ENCODE measurements at places on chromosomes 3 and 15.

DNA sequence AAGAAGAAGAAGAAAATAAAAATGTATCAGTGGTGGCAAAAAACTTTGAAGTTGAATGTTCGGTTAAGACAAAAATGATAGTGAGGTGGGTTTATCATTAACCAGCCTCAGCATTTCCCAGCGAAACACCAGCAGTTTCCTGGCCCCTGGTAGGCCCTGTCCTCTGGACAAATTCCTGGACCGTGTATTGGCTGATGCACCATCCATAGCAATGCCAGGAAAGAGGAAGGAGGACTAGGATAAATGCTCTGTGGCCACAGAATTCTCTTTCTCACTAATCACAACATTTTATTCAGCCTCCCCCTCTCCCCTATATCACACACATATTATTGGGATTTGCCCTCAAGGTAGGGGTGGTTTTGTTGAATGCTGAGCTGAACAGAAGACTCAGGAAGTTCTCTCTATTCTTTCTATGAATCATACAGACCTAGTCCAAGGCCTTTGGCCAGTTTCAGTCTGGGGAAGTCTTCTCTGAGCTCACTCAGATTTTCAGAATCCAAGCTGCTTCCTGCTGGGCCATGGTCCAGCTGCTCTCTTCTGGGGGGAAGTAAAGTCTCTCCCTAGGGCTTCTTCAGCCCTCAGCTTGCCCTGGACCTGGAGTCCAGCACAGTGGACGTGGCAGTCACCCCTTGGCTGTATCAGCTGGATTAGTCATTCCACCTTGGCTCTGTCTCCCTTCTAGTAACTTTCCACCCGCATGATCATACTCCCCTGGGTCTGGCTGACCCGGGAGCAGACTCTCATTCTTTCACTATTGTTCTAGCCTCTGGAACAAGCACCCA lies 27.6 kb downstream of the SLC28A1 start:
- DNase-seq: no peak

DNA sequence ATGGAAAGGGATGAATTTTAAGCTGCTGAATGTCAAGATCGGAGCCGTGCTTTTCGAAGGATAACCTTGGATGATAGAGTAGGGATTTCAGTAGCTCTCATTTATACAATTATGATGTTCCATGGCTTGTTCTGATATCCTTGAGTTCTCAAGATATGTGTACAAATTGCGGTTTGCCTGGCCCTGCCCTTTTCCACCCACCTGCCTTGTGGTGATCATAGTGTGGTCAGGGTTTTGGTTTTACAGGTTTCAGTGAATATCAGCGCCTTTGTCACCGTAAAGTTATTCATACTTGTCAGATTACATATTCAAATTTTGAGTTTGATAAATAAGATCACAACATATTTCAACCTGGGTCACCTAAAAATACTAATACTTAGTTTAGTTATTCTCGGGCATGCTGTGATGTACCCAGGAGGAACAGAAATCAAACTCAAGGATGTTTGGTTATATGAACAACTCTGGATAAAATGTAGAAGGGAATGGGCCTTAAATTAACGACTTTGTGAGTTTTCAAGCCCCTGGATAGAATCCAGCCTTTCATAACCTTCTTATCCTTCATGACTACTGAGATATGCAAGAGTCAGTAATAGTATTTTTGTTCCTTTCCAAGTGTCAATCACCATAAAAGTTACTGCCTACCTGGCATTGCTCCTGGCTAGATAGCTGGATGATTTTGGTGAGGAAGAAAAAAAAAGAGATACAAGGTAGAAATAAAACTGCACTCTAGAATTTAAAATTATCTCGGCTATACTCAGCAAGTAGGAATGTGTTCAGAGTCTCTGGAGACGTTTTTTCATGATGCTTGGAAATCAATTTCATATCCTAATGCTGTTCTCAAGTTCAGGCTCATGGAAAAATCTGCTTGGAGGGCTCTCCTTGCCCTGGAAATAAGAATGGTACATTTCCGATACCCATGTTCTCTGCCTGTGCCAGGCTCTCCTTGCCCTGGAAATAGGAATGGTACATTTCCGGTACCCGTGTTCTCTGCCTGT lies 209.2 kb upstream of the TPRG1 start:
- no peak for DNase-seq

DNA sequence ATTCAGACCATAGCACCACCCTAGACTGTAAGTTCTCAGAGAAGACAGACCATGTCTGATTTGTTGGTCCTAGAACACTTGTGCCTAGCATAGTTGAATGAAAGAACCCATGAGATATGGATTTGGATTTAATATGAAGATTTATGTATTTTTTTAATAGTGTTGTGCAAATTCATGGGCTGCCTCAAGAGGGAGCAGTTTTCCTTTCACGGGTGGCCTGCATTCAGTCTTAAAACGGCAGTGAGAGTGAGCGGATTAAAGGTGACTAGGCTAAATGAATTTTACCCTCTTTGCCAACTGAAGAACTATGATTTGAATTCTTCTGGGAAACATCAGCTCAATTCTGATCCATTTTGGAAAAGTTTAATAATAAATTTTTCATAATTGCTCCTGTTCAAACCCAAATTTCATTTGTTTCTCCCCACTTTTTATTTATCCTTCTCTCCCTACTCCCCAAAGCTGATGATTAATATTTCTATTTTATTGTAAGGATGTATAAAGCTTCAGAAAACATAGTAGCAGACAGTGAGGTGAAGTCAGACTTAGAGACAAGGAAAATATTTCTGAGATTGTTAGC lies 67.3 kb downstream of the MORC1 start:
- DNase-seq: no peak

- no peak for DNase-seq
Observed at GRCh38 chr3:66854601-66855151, 143.4 kb upstream of the KBTBD8 start.

DNA sequence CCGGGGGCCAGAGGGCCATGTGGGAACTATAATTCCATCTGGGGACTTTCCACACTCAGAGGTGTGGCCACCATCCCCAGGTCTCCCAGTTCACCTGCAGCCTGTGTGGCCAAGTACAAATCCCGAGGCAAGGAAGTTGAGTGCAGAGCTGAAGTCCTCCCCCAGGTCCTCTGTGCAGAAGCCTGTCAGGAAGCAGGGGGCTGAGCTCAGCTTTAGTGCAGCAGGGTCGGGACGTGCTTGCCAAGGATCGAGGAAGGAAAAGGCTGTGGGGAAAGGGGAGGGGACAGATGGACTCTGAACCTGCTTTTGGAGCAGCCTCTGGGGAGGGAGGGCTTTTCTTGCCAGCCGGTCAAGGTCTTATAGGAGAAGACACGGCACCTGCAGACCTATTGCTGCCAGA lies 67.7 kb downstream of the CHRNA7 start:
- DNase-seq: no peak

DNA sequence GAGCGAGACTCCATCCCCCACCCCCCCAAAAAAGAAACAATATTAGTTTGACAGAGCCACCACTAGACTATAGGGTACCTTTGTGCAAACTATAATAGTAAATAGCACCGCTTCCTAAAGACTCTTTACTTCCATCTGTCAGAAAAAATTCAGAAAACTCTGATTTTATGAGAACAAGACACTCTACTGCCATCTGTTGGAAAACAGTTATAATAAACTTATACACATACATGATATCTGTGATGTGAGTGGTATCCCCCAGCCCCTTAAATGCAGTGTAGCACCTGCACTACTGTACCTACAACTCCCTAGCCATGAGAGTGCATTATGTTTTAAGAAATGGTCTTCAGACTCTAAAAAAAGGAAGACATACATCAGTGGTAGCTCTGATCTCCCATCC lies 47.1 kb upstream of the CTDSPL start:
- DNase-seq: no peak

GRCh38 chr15:66269326-66270090 lies 16.0 kb upstream of the MEGF11 start:
- no peak for DNase-seq

DNA sequence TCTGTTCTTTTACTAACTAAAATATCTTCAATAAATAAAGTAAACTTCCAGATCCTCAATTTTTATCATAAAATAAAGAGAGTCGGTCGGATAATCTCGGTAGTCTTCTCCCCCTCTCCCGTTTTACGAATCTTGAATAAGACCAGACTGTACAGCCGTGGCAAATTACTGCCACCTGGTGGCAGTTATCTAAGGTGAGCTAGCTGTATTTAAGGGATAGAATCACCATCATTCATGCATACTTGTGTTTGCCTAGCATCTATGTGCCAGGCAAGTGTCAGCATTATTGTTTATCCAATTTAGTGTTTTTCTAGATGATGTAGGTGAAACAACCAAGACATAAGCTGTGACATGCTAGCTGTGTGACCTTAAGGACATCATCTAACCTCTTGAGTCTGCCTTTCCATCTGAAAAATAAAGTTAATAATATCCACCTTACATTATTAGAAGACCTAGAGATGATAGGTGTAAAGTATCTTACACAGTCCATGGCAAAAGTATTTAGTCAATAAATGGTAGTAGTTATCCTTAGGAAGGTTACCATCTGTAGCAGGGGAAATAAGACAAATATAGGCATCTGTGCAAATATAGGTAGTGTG lies 21.3 kb downstream of the DUT start:
- DNase-seq: peak; percentile 71

DNA sequence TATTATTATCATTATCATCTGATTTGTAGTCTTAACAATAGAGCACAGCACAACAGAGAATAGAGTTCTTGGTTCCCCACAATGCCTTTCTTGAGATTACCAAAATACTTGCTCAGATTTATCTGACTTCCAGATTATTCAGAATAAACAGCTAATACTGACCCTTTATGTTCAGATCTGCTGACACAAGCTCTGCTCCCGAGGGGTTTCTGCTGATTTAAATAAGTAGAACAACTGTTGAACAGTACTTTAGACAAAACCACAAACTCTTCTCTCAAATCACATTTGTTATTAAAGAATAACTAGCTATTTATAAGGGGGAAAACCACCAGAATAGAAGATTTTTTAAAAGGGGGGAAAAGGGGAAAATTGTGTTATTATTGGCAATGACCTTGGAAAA lies 380.2 kb upstream of the ATP11B start:
- no peak for DNase-seq

DNA sequence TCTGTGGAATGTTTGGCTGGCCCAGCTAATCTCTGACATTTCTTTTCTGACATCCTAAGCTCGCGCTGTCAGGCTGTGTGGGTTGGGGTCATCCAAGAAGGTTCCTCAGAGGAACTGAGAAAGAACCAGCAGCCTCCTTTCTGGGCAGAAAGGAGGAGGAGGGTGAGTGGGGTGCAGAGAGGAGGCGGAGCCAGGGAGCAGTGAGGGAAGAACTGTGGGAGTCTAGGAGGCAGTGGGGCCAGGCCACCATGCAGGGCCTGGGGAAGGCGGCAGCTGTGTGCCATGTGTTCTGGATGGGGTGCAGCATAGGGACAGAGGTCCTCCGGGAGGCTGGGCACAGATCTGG lies 5.3 kb downstream of the SEMA7A start:
- DNase-seq: no peak

- DNase-seq: no peak
Observed at GRCh38 chr15:95300958-95301357, 1029.5 kb upstream of the NR2F2 start.

GRCh38 chr3:159765030-159765859 lies 223.4 kb upstream of the IL12A start:
- no peak for DNase-seq

GRCh38 chr3:84717894-84718293 lies 240.9 kb upstream of the CADM2 start:
- no peak for DNase-seq

DNA sequence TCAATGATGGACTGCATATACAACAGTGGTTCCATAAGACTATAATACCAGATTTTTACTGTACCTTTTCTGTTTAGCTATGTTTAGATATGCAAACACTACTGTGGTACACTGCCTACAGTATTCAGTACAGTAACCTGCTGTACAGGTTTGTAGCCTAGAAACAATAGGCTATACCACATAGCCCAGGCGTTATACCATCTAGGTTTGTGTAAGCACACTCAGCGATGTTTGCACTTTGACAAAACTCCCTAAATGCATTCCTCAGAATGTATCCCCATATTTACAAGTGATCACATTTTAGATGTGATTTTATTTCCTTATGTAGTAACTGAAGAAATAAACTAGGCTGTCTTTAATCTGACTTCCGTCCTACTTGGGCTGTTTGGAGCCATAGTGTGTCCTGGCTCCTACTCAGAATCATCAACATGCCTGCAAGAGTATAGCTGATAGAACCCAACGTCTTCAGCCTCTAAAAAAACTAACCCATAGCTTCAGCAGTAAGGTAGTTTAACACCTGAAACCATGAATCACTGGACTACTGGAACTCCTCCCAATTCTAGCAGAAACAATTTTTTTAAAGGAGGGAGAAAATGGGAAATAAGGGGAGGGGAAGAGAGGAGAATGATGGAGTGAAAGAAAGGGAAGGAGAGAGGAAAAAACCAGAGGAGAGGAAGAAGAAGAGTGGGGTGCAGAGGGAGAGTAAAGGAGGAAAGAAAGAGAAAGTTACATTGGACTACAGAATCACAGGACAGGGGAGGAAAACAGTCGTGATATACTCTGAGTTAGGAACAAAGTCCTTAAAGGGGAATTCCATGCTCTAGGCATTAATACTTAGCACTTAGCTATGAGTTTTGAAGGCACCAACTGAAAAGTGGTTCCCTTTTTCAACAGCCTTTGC lies 67.7 kb upstream of the PLXND1 start:
- DNase-seq: no peak

DNA sequence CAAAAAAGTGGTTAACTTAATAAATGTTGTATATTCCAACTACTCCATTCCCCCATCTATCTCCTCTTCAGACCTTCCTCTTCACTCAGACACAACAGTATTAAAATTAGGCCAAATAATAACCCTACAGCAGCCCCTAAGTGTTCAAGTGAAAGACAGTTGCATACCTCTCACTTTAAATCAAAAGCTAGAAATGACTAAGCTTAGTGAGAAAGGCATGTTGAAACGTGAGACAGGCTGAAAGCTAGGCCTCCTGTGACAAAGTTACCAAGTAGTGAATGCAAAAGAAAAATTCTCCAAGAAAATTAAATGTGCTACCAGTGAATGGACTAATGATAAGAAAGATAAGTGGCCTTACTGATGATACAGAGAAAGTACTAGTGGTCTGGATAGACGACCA lies 71.7 kb downstream of the ANKRD28 start:
- DNase-seq: no peak

GRCh38 chr3:77524463-77524862 lies 484.6 kb downstream of the ROBO2 start:
- DNase-seq: no peak

DNA sequence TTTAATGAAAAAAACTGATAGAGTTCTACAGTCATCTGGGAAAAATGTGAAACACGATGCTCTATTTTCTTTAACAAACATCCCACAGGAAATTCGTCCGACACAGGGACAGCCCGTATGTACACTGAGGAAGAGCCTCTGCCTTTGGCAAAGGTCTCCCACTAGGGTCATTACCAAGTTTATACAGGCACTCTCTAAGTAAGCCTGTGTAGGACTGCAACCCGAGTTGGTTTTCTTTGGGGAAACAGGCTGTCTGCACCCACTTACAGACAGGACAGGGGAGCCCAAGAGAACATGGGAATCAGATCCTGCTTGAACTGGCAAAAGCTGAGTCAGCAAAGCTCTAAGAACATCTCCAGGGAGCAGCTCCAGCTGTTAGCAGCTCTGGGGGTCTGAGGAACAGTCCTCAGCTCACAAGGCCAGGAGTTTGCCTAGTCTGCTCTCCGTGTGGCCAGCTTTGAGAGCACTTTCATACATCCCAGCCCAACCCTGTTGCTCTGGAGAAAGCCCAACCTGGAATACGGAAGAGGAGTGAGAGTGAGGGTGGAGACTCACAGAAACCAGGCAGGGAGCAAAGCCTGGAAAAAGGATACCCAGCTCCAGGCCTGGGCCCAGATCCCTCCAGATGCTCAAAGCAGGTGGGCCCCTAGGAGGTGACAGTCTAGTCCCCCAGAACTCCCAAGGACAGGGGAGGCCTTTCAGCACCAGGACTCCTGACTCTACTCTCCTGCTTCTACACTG lies 1.9 kb downstream of the TBC1D2B start:
- no peak for DNase-seq

- DNase-seq: no peak
Observed at GRCh38 chr3:125240496-125240895, 27.9 kb upstream of the SLC12A8 start.
